ENCODE measurements at places on chromosomes 16 and 17. TPM values are rescaled to one million over a fixed set of nuclear protein-coding genes. Genes with fewer than 3 reads are reported as not detected.
A peak's percentile ranks its signal among the peaks of the same experiment; 100 is the strongest.

The GSG1L2 gene
- polyA plus RNA-seq = not detected

DNA sequence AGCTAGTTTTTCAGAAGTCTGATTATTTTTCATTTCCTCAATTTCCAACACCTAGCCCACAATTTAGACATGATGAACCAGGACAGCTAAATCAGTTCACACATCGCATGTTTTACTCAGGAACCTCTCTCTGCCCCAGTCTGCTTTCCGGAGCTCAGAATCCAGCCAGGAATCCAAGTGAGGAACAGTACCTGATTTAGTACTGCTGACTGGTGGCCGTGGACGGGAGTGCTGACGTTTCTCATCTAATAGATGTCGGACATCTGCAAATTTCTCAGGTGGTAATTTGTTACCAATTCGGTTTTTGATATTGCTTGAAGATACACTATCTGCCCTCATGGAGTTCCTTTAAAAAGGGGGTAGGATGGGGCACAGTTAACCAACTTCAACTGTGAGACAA lies 14.9 kb upstream of the ITGAE start:
- DNase-seq = no peak

The CHST4 gene
- polyA plus RNA-seq = not detected

DNA sequence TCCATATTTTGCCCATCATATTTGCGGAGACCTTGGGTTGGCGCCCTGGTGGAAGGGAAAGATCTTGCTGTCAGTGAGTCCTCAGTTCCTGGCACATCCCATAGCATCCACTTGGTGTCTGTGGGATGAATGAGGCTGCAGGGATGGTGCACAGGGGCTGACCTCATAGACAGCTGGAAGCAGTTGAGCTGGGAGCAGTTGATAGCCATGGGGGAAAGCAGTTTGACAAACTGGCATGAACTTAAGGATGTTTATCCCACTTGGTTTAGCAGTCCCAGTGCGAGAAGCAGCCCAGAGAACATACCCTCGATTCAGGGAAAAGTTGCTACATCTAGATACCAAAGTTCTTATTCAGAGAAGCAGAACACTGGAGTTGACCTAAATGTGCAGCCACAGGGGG lies 80.7 kb downstream of the SNX29 start:
- DNase-seq = no peak

DNA sequence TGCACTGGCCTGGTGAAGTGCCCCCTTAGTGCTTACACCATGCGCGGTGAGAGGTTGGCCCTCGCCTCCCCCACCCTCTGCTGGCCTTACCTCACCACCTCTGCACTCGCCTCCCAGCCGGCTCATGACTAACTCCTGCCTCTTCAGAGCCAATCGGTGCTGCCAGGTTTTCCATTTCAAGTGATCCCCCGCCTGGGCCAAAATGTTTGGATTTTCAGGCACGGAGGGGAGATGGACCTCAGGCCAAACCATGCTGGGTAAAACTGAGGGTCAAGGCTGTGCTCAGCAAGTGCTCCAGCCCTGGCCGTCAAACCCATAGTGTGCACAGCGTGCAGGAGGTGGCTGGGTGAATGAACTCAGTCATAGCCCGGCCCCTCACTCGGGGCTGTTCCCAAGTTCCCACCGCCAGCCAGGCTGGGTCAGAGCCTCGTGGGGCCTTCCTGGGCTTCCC lies 175.4 kb downstream of the SEC14L1 start:
- no peak for DNase-seq

The CBLN1 gene
- 1.9 TPM for polyA plus RNA-seq

DNA sequence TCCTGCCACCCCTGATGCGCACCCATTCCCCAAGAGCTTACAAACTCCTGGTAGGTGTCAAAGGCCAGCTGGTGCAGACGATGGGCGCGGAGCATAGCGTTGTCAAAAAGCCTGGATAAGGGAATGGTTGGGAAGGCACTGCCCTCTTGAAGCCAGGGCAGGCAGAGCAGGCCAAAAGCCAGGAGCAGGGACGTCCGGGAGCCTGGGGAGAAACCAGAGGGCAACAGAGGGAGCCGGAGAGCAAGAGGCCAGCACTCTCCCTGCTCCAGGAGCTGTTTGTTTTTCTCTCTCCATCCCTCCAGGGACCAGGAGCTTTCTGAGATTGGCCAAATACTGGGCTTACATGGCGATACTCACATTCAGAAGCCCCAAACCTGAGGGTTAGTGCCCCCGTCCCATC lies 334 bp downstream of the GH1 start:
- no peak for DNase-seq

DNA sequence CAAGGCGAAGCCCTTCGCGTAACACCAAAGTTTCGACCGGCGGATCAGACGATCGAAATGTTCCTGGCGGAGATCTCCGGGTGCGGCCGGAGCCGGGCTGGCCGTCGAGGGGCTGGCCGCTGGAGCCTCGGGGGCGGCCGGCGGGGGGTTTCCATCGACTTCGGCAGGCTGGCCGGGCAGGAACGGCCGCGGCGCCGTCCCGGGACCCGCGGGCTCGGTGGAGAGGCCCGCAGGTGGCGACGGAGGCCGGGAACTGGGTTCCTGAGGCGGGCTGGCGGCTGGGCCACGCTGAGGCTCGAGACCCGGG lies 1.1 kb downstream of the EPOP start:
- no peak for DNase-seq

GRCh38 chr16:1182316-1182671 lies 29.4 kb downstream of the CACNA1H start:
- peak; percentile 89 for DNase-seq

DNA sequence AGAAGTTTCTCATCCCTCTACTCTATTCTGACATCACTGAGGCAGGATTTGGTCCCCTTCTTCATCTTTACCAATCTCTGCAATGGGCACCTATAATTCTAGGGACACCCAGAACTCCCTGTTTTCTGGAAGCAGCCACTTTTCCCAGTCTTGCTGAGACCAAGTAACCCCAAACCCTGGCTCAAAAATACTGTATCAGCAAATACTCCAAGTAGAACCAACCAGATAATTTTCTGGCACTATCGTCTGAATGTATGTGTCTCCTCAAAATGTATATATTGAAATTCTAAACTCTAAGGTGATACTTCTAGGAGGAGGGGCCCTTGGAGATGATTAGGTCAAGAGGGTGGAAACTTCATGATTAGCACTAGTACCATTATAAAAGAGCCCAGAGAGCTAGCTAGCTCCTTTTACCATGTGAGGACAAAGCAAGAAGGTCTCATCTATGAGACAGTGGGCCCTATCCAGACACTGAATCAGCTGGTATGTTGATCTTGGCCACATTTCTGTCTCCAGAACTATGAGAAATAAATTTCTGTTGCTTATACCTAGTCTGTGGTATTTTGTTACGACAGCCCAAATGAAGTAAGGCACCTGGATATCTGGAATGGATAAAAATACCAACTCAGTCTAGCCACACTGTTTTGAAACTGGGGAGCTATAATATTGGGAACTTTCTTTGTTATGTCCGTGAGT lies 464.4 kb downstream of the CDH11 start:
- no peak for DNase-seq

DNA sequence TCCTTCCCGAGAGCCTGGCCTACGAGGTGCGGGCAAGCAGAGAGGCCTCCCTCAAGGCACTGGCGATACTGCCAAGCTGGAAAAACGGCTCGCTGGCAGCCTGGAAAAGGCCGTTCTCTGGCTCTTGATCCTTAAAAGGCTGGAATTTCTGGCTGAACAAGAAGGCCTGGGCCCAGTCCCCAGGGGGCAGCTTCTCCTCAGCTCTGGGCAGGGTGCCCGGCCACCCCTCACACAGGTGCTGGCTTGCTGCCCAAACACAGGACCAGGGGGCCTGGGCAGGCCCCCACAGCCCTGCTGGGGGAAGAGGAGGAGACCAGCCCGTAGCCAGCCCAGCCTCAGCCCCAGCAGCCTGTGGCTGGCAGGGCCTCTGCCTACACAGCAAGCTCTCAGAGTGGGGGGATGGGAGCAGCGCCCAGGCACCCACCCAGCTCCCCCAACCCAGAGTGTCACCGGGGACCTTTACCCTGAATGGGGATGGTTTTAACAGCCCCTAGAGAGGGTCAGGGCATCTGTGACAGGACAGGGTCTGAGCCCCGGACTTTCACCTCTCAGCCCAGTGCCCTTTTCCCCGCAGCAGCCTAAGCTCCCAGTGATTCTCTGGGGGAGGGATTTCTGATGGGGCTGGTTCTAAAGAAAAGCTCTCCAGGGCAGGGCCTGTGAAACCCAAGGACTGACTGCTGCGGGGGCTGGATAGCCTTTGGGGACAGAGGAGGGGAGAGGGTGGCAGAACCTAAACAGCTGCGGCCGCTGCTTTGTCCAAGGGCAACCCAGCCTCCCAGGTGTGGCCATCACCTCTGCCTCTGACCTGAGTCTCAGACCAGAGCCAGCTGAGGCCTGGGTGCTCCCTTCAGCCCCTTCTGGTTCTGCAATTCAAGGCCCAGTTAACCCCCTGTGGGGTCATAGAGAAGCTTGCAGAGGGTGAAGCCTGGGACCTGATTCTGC lies 38.6 kb upstream of the TOB1 start:
- DNase-seq = peak; percentile 45

GRCh38 chr17:39634384-39634871 lies 2.5 kb upstream of the STARD3 start:
- no peak for DNase-seq

DNA sequence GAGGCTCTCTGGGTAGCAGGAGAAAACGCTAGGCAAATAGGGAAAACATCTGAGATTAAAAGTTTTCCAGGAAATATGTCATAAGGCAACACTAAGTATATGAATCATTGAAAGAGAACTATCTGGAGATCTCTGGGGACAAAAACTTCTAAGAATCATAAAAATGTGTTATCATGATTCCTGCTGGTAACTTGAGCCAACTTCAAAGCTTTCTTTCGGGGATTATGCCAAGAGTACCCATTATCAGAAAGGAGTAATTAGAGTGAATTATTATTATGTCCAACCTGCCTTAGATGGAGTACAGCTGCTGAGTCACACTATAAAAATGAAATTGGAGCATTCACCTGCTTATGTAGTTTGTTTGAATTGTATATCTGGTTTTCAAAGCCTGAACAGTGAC lies 488.5 kb upstream of the SOX9 start:
- no peak for DNase-seq

DNA sequence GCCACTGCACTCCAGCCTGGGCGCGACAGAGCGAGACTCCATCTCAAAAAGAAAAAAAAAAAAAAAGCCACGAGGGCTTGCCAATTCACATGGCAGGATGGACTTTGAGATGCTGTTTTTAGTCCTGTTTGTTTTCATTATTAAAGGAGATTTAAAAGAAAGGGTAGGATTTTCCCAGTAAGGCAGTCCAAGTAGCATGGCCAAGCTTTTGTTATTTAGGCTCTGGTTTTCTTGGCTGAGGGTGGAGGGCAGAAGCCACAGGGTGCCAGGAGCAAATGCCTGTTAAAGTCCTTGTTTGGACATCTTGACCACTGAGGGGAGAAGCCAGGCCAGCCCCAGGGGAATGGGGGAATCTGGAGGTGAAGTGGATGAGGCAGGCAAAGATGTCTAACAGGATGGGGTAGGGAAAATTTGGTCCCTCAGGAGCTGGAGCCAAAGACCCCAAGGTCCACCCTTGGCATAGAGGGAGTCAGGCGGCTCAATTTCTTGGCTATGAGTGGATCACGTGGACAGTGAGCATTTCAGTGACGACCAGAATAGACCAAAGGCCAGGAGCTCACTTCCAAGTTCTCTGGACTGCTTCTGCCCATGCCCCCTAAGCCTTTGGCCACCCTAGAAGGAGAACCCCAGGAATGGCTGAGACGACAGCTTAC lies 20.8 kb upstream of the PLLP start:
- peak; percentile 33 for DNase-seq

The SHISA6 gene
- polyA plus RNA-seq = 0.27 TPM

DNA sequence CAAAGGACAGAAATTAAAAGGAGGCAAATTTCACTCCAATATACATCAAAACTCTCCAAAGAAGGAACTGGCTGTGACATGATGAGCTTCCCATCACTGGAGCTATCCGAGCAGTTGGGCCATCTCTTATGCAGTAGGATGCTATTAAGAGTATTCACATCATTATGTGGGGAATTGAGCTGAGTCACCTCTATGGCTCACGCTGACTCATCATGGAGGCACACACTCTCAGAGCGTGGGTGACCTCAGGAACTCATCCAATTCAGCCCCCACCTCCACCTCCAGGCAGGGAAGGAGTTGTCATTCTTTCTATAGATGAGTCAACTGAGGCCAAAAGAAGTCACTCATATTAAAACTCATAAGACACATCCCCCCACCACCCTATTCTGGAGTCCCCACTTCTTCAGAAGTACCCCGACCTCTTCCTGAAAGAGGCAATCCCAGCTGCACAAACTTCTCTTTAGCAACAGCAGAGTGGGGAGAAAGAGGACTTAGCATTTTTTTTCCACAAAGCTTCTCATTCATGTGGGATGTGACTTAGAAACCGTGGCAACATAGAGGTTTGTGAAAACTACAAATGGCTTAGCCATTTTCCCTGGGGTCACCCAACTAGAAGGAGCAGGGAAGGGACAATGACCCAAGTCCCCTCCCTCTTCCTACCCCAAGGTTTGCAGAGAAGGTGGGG lies 32.5 kb downstream of the ABCC12 start:
- DNase-seq = no peak

The KCNH4 gene
- polyA plus RNA-seq = 0.10 TPM

GRCh38 chr17:77045441-77046041 lies 95.2 kb upstream of the SEC14L1 start:
- DNase-seq = no peak

DNA sequence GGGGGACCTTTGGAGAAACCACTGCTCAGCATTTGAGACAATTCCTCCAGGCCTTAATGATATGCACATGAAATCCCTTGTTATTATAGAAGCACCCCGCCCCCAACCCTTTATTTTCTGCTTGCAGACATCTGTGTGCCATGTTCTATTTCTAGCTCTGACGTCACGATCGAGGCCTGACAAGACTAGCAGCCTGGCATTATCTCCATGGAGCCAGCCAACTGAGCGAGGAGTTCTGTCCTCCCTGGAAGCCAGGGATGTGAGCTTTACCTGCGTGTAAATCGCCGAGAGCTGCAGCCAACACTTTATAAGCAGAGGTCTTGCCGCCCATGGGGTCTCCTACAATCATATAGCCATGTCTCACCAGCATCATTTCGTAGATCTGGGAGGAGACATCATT lies 116.9 kb downstream of the DNAH3 start:
- DNase-seq = peak; percentile 75

DNA sequence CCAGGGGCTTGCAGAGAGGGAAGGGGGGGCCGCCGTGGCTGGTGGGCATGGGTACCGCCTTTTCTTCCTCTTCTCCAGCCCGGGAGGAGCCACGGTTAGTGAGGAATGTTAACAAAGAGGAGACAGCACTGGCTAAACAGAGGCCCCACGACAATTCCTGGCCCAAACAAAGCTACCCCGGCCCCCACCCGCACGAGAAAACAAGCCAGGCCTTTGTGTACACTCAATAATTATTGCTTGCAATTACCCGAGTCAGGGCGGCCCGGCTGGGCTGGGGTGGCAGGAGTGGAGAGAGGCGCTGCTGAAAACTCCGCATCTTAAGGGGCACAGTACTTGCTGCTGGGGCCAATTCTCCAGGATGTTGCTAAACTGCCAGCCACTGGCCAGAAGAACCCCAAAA lies 56.4 kb downstream of the IRX5 start:
- no peak for DNase-seq

The SMIM36 gene
- polyA plus RNA-seq = not detected
